H9 (cell line): ENCODE measurements at places on chromosomes 3 and 15.
A peak's percentile ranks its signal among the peaks of the same experiment; 100 is the strongest.

DNA sequence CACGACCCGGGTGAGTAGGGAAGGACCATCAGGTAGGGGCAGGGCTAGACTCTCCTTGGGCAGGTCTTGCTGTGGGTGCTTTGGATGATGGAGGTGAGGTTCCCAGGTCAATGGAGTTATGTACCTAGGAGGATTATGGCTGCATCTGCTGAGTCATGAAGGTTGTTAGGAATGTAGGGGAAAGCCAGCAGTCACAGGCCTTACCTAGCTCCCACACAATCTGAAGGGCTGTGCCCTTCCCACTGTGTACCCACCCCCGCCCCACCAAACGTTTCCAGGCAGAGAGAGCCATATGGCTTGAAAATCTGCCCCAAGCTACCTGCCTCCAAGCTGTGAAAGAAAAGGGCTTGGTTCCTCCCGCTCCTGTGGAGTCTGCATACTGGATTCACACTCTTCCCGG, 573.4 kb upstream of the DPPA4 start:
- no peak for DNase-seq

GRCh38 chr3:69932087-69932486, 67.4 kb upstream of the SAMMSON start:
- no peak for DNase-seq

DNA sequence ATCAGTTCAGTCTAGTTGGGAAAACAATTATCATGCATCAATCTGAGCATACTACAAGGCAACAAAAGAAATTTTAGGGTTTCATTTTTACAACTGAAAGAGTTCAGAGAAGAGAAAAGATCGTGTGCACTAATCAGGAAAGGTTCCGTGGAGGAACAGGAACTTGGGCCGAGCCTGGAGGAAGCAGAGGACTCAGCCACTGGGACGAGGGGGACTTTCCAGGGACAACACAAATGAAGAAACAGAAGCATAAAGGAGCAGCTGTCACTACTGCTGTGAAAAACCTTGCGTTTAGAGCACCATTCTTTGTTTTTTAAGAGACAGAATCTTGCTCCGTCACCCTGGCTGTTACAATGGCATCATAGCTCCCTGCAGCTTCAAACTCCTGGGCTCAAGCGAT, 60.5 kb downstream of the MYO1E start:
- DNase-seq: no peak

DNA sequence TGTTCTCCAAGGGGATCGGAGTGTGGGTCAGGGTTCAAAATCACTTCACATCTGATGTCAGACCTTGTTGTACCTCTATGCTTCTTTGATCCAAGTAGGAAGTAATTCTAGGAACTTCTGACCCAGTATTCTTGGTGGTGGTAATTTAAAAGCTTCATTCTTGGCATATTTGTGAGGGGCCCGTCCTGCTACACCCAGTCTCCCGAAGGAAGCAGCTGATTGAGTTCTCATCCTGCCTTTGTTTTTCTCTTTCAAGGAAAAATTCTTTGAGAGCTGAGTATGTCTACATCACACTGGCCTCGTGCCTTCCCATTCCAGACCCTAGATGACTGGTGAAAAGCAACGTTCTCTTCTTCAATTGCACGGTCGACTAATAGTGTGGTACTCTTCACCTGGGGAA, 234.4 kb upstream of the TPRG1 start:
- DNase-seq: no peak

- DNase-seq: no peak
Observed at GRCh38 chr15:53470743-53471142, 288.7 kb downstream of the WDR72 start.

GRCh38 chr3:182092662-182093262, 381.0 kb downstream of the SOX2 start:
- peak; percentile 32 for DNase-seq

- no peak for DNase-seq
Observed at GRCh38 chr15:41798607-41799487, 24.6 kb downstream of the MAPKBP1 start.

DNA sequence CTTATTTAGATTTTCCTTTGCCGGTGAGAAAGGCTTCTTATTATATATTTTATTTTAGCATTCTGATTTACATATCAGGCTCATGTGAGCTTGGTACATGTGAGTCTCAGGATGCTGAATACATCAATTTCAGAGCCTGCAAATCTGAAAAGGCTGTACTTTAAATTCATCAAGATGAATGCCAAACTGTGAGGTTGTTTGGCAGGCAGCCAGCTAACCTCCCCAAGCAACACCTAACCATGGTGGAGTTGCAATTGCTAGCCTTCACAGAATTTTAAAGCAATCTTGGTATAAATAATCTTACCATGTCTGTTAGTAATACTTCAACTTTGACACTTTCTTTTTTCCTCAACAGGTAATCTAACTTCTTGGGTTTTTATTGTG, 252.5 kb downstream of the CDIN1 start:
- no peak for DNase-seq
